ENCODE measurements at places on chromosomes 2 and 18.

- DNase-seq = no peak
These were observed 1221.9 kb upstream of the NXPH2 start for GRCh38 chr2:140002110-140002509.

DNA sequence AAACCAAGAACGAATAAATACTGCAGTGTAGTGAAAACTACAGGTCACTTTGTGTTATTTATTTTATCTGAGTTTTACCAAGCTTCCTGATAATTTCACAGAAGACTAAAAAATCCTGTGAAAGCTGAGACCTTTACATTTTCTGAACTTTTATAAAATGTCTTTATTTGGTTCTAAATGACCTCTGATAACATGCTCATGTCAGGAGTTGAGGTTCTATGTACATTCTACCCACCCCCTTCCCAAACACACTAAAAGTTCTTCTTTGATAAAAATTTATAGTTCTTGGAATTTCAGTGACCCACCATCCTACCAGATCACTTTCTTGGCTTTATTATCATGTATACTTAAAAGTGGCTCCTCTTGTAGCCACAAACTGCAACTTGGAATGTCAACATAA, 463.1 kb downstream of the PIK3C3 start:
- DNase-seq = no peak

DNA sequence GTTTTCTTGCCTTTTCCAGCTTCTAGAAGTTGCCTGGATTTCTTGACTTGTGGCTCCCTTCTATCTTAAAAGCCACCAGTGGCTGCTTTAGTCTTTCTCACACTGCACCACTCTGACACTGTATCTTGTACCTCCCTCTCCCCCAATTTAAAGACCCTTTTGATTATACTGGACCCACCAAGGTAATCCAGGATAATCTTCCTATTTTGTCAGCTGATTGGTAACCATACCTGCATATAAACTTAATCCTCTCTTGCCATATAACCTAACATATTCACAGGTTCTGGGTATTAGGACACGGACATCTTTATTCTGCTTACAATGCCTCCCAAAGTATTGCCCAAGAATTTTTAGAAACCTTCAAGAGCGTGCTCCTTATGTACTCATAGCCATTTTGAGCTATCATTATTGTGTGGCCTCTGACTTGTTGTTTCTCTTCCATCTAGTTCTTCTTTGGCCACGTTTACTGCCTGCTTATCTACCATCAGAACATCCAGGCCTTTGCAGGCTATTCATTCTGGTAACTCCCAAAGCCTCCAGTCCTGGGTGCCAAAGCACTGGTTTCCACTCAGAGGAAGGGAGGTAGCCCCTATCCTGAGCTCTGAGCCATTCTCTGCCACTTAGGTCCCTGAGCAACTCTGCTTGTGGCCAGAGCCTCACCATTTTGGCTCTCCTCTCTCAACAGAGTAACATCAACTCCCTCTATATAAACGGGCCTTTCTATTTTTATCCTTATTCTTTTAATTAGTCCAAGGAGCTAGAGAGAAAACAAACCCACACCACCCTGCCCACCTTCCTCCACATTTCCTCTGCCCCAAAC, 70.8 kb downstream of the MYO3B start:
- DNase-seq = no peak

GRCh38 chr2:215027779-215028178, 110.6 kb downstream of the ABCA12 start:
- DNase-seq = no peak

DNA sequence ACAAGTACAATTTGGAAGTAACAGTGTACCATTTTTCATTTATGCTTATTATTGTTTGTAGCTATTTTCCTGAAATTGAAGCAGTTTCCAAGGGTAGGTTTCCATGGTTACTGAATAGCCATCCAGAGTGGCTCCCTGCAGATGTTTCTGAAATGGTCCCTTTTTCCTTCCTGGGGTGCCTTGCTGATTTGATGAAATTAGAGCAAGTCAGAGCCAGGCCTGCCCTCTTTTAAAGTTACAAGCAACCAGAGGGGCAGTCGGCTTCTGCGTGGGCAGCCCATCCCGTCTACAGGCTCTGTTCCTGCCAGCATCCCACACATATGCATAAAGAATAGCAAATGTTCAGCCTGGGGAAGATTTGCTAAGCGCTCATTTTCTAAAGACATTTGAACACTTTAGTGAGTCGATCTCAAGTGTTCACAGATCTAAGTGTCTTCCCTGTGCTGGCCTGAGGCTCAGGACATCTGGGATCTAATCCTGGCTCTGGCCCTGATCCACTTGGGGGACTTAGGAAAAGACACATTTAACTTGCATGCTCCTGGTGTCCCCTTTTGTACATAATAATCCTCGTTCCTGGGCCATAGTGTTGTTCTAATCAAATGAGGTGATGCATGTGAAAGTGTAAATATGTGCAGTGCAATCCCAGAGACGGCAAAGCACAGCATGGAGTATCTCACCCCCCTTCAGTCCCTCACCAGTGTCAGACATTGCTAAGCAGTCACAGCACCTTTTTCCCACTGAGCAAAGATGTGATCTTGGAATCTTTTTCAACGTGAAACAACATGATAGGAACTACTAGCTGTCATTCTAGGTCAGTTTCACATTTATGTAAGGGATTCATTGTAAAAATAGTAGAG, 92.2 kb downstream of the STPG4 start:
- no peak for DNase-seq
